ENCODE measurements at places on chromosomes 13 and 19. TPM values are rescaled to one million over a fixed set of nuclear protein-coding genes. Genes with fewer than 3 reads are reported as not detected.

DNA sequence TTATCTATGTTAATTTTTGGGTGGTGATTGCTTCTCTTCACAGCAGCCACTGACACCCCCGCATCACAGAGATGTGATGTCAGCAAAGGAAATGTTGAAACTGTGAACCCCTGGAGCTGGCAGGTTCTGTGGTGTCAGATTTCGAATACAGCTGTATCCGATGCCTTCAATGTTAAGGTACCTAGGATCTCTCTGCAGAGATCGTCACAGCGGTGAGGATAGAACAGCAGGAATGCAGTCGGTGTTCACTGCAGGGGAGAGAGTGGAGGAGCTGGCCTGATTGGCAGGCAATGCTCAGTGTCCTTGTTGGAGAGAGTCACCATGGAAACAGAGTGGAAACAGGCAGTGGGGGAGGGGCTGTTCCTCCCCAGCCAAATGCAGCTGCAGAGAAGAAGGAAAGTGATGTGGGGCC is 79.5 kb upstream of the ZNF835 start:
- H3K27ac ChIP-seq = no peak overlapping the region
- DNase-seq = peak; percentile 82
- no peak overlapping the region for H3K4me3 ChIP-seq
- no peaks in the 10 kb centered on the region for H3K27me3 ChIP-seq

GRCh38 chr13:24716011-24716410 is 35.8 kb downstream of the ATP12A start:
- no peak overlapping the region for H3K4me3 ChIP-seq
- no peaks in the 10 kb centered on the region for H3K27me3 ChIP-seq
- H3K27ac ChIP-seq = no peak overlapping the region
- H3K36me3 ChIP-seq = no peaks in the 10 kb centered on the region
- DNase-seq = no peak
- no peaks in the 10 kb centered on the region for H3K4me1 ChIP-seq

- no peak within 1 kb of the TSS for H3K4me3 ChIP-seq
- H3K36me3 ChIP-seq = no peaks in the 10 kb centered on the region
- peak within 1 kb of the TSS; percentile 39 for H3K27ac ChIP-seq
- peaks cover 8% of the 10 kb centered on the region for H3K4me1 ChIP-seq
- no peak for DNase-seq
- no peaks in the 10 kb centered on the region for H3K27me3 ChIP-seq
Measured at GRCh38 chr19:17393914-17394313, at the start of gene CCDC194. CCDC194 (minus strand) TSS chr19:17394196; CDS start chr19:17394158, 38 bp downstream.

DNA sequence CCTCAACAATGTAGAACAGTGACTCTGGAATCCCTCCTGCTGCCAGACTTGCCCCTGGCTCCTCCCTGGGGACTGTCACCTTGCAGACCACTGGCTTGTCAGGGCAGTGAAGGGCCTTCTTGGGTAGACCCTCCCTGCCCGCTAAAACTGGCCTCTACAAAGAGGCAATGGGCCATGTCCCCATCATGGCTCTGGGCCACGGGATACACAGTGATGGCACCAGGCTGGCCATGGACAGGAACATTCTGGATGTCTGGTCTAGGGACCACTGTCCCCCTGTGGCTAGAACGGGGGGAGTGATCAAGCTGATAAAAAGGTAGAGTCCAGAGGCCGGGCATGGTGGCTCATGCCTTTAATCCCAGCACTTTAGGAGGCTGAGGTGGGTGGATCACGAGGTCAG is 60.9 kb downstream of the ACSBG2 start:
- no peak overlapping the region for H3K27ac ChIP-seq
- H3K4me3 ChIP-seq = no peak overlapping the region
- H3K4me1 ChIP-seq = no peaks in the 10 kb centered on the region
- H3K27me3 ChIP-seq = no peaks in the 10 kb centered on the region

- no peaks in the 10 kb centered on the region for H3K27me3 ChIP-seq
- H3K36me3 ChIP-seq = no peaks in the 10 kb centered on the region
- peak overlapping the region; percentile 43 for H3K4me3 ChIP-seq
- no peaks in the 10 kb centered on the region for H3K4me1 ChIP-seq
- no peak overlapping the region for H3K27ac ChIP-seq
Measured at GRCh38 chr19:49891393-49891792, 5.3 kb downstream of the IL4I1 start.

GRCh38 chr13:112454648-112455334 is 78.6 kb downstream of the SPACA7 start:
- no peaks in the 10 kb centered on the region for H3K27me3 ChIP-seq
- no peaks in the 10 kb centered on the region for H3K36me3 ChIP-seq
- H3K27ac ChIP-seq = no peak overlapping the region
- H3K4me3 ChIP-seq = no peak overlapping the region

DNA sequence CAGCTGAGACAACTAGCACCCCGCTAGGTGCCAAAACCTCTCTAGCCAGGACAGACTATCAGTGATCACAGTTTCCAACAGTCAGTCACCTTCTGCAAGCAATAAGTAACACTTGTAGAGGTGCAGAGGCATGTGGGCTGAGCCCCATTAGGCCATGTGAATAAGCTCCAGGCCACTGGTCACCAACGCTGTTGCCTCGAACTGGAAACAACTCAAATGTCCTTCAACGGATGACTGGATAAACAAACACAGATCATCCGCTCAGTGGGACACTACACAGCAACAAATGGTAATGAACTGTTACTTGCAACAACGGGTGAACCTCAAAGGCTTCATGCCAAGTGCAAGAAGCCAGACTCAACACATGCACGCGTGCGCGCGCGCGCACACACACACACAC is 27.5 kb upstream of the TMEM160 start:
- H3K27me3 ChIP-seq = no peaks in the 10 kb centered on the region
- H3K4me3 ChIP-seq = no peak overlapping the region
- no peaks in the 10 kb centered on the region for H3K36me3 ChIP-seq
- DNase-seq = no peak
- peaks cover 4% of the 10 kb centered on the region for H3K4me1 ChIP-seq

DNA sequence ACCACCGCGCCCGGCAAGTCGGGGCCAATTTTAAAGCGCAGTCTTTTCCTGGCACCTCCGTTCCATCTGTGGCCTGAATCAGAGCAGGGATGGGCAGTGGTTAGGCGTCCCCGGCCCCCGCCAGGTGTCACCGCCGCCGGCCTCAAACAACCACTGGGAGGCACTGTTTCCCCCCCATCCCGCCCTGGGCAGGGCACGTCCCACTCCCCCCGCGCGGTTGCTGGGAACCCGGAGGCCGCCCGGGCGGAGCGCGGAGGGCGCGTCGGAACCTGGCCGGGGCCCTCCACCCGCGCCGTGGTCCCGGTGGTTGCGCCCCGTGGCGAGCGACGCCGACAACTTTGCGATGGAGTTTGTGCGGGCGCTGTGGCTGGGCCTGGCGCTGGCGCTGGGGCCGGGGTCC is at the start of gene GRIN3B:
TSS of gene GRIN3B (plus strand) at position 325 of the 400 bp plus-strand sequence. CDS start at position 344, 19 bp downstream.
- no peaks in the 10 kb centered on the region for H3K36me3 ChIP-seq
- DNase-seq = peak; percentile 67
- H3K4me3 ChIP-seq = no peak within 1 kb of the TSS
- no peak within 1 kb of the TSS for H3K27ac ChIP-seq
- H3K27me3 ChIP-seq = no peaks in the 10 kb centered on the region

- DNase-seq = peak; percentile 47
- H3K4me3 ChIP-seq = peak overlapping the region; percentile 70
- no peaks in the 10 kb centered on the region for H3K36me3 ChIP-seq
- no peak overlapping the region for H3K27ac ChIP-seq
- H3K4me1 ChIP-seq = no peaks in the 10 kb centered on the region
- H3K27me3 ChIP-seq = no peaks in the 10 kb centered on the region
Measured at GRCh38 chr13:43787997-43788396, 1.2 kb upstream of the ENOX1 start.

DNA sequence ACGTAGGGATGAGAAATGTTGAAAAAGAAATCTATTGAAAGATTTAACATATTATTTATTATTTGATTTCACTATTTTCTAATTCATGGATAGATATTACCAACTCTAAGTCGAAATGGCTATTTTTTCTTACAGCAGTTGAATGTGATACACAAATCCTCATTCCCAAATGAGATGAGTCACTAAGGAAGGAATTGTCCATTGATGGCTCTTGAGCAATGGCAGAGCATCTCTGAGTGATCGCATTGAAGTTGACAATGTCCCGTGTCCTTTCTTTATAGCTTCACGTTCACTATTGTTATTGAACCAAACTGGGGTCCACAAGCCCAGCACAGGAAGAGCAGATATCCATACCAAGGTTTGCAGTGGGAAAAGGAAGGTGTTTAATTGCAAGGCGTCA is 648.3 kb upstream of the SPRY2 start:
- H3K4me1 ChIP-seq = no peaks in the 10 kb centered on the region
- no peak for DNase-seq
- no peaks in the 10 kb centered on the region for H3K36me3 ChIP-seq
- H3K27me3 ChIP-seq = no peaks in the 10 kb centered on the region

DNA sequence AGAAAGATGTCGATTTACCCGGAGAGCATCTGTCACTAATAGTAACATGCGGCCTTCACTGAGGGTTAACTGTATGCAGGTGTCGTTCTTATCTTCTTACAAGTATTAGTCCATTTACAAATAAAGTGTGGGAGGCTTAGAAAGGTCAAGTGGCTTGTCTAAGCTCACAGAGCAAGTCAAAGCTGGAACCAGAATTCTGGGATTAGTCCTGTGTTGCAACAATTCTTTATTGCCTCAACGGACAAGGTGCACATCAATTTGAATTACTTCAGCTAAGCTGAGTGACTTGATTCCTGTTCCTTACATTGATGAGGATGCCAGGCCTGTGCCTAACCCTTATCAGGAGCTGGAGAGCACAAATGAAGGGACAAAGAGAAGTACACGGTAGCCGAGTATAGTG is 1193.6 kb downstream of the UQCRFS1 start:
- no peaks in the 10 kb centered on the region for H3K27me3 ChIP-seq
- no peak overlapping the region for H3K27ac ChIP-seq
- no peak for DNase-seq
- no peaks in the 10 kb centered on the region for H3K36me3 ChIP-seq

GRCh38 chr19:52533901-52534300 is 6.4 kb downstream of the ZNF808 start:
- H3K27ac ChIP-seq = no peak overlapping the region
- H3K4me1 ChIP-seq = no peaks in the 10 kb centered on the region
- H3K4me3 ChIP-seq = no peak overlapping the region
- H3K27me3 ChIP-seq = no peaks in the 10 kb centered on the region

GRCh38 chr19:14530005-14530348 is 583 bp downstream of the TECR start:
- H3K4me1 ChIP-seq = peaks cover 24% of the 10 kb centered on the region
- no peaks in the 10 kb centered on the region for H3K36me3 ChIP-seq
- peak overlapping the region; percentile 94 for H3K27ac ChIP-seq
- no peaks in the 10 kb centered on the region for H3K27me3 ChIP-seq
- peak; percentile 43 for DNase-seq

DNA sequence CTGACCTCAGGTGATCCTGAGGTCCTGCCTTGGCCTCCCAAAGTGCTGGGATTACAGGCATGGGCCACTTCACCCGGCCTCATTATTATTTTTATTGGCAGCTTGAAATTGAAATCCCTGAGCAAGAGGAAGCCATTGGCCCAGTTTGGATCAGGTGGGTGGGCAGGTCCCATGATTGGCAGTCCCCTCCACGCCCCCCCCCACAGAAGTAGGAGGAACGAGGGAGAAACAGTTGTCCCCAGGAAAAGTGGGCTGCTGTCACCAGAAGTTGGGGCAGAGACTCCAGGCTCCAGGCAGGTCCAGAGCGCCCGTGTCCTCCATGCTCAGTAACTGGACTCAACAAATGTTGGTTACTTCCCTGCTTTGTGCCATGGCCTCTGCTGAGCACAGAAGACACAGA is 70.4 kb downstream of the SIPA1L3 start:
- no peak overlapping the region for H3K4me3 ChIP-seq
- no peak for DNase-seq
- peaks cover 7% of the 10 kb centered on the region for H3K4me1 ChIP-seq
- no peaks in the 10 kb centered on the region for H3K36me3 ChIP-seq
- no peaks in the 10 kb centered on the region for H3K27me3 ChIP-seq
- H3K27ac ChIP-seq = no peak overlapping the region

GRCh38 chr13:90834700-90835099 is 512.8 kb upstream of the MIR17HG start:
- H3K27me3 ChIP-seq = no peaks in the 10 kb centered on the region
- no peaks in the 10 kb centered on the region for H3K36me3 ChIP-seq
- H3K27ac ChIP-seq = no peak overlapping the region
- H3K4me1 ChIP-seq = no peaks in the 10 kb centered on the region
- DNase-seq = no peak
- no peak overlapping the region for H3K4me3 ChIP-seq

DNA sequence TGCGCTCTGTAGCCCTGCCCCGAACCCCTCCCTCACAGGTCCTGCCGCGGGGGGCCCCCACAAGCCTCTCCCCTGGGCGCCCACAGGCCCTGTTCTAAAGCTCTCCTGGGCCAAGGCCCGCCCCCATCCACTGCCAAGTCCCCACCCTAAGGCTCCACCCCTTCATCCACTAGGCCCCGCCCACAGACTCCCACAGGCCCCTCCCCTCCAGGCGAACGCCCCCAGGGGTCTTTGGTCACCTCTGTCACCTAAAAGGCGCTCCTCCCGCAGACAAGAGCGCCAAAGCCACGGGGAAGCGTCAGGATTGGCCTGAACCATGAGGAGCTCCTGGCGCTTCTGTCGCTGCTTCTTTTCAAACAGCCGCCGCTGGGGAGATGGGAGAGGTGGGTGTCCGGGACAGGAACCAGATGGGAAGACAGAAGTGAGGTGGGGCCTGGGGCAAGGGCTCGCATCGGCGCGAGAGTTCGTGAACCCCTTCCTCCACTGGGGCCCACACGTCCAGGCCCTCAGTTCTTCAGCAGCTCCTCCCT is 2.3 kb downstream of the TULP2 start:
- no peaks in the 10 kb centered on the region for H3K27me3 ChIP-seq
- peak overlapping the region; percentile 6 for H3K27ac ChIP-seq
- no peaks in the 10 kb centered on the region for H3K36me3 ChIP-seq
- DNase-seq = peak; percentile 78

The BEST2 gene
- total RNA-seq = 0.87 TPM

The C1QTNF9B gene
- 2.3 TPM for total RNA-seq

The CGB2 gene
- total RNA-seq = 3.6 TPM

The DACH1 gene
- total RNA-seq = 5.4 TPM

The SIGLEC8 gene
- total RNA-seq = 0.31 TPM

The FAM124A gene
- total RNA-seq = 3.0 TPM

The NOVA2 gene
- 5.7 TPM for total RNA-seq

The RETN gene
- total RNA-seq = not detected

The GRIK5 gene
- 43.8 TPM for total RNA-seq

The LGALS4 gene
- 1.9 TPM for total RNA-seq

The SRRM5 gene
- total RNA-seq = 21.3 TPM

The ZFP82 gene
- total RNA-seq = 6.8 TPM
